NAMALWA (cell line): ENCODE measurements at places on chromosomes 11 and 22.

DNA sequence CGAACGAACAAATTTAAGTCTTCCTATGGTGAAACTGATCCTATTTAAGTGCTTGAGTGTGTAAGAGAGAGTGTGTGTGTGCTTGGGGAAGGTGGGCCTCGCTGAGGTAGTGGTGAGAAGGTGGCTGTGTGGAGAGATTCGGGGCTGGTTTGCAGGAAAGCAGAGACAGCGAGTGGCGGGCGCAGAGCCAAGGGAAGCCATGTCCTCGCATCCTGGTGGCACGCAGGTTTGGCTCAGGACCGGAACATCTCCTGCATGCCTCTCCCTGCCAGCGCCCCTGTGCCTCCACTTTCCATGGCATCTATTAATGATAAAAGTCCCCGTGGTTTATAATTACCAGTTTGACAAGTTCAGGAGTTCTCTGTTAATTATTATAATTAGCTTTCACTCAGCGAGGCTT is 383.1 kb upstream of the CADM1 start:
- DNase-seq, result no peak

DNA sequence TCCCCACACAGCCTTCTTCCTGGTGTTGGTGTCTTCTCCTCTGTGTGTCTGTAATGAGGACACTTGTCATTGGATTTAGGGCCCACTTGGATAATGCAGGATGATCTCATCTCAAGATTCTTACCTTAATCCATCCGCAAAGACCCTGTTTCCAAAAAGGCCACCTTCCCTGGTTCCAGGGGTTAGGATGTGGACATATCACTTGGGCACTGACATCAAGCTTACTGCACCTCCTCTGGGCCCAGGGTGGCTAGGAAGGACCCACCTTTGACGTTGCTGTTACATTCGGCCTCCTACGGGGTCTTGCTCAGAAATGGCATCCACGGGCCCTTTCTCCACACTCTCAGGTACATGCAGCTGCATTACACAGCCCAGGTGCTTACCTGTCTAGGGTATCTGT is 535.9 kb downstream of the BRD1 start:
- DNase-seq, result no peak

- DNase-seq, result no peak
Observed at GRCh38 chr11:9953994-9954626, 290.2 kb downstream of the SWAP70 start.

DNA sequence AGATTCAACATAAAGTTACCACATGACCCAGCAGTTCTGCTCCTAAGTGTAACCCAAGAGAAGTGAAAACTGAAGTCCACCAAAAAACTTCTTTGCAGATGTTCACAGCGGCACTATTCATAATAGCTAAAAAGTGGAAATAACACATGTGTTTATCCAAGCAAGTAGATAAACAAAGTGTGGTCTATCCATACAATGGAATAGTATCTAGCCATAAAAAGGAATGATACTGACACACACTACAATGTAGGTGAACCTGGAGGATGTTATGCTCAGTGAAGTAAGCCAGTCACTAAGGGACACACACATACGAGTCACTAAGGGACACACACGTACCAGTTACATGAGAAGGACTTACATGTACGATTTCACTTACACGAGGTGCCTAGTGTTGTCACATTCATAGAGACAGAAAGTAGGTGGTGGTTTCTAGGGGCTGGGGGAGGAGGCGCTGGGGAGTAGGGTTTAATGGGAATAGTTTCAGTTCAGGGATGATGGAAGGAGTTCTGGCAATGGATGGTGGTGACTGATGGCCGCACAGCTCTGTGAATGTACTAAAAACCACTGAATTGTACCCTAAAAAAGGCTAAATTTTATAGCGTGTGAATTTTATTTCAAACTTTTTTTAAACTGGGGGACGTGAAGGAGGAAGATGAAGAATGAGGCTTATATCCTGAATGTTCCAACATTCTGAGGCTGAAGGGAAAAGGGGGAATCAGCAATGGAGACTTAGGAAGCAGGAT is 27.2 kb upstream of the COMT start:
- DNase-seq, result no peak

DNA sequence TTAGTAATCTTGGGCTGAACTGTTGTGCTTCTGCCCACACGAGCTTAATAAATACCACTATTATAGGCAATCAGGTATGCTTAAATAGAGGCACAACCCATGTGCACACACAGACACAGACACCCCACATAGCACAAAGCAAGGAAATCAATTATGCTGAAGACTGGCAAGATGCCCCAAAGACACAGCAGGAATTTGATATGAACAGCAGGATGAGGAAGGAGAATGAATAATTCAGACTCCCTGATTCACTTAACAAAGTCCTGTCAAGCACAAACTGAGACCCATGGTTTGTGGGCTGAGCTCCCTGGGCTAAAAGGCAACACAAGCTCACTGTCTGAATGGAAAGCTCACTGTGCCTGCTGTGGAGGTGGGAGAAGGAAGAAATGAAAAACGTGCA is 42.5 kb downstream of the RBFOX2 start:
- no peak for DNase-seq

GRCh38 chr11:16027621-16028020 is 328.7 kb downstream of the SOX6 start:
- no peak for DNase-seq

GRCh38 chr11:77035580-77035979 is 1.4 kb downstream of the B3GNT6 start:
- DNase-seq, result no peak

DNA sequence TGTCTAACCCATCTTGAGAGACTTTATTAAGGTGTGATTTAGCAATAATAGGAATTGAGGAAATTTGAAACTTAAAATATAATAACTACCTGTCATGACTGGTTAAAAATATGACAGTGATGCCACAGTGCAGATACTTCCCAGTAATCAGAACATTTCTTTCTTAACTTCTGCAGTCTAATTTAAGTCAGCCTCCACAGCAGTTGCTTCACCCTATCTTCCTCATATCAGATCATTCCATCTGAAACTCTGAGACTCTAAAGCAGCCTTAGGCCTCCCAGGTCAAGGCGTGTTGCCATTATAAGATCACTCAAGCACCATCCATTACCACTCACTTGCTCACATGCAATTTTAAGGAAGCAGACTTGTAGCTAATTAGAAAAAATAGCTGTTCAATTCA is 302.2 kb downstream of the AASDHPPT start:
- DNase-seq, result no peak

- no peak for DNase-seq
Observed at GRCh38 chr22:44086271-44087088, 62.4 kb downstream of the PARVB start.

- no peak for DNase-seq
Observed at GRCh38 chr11:75163921-75164849, 13.3 kb downstream of the SLCO2B1 start.

DNA sequence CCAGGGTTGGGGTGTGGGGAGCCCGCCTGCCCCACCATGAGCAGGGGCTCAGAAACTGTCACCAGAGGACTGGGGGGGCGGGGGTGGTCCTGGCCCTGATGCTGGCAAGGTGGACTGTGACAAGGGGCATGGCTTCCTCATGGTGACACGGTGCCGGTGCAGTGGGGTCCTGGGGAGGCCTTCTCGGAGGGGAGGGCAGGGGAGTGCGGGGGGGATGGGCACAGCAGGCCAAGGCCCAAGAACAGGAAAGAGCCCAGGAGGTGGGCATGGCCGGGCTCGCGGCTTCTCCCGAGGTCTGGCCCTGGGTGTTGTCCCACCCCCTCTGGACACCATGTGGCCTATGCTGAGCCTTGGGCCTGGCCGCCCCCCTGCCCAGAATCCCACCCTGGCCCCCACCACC is 47.2 kb downstream of the MOB2 start:
- DNase-seq, result no peak

- DNase-seq, result no peak
Observed at GRCh38 chr22:37449331-37450001, 22.2 kb upstream of the ELFN2 start.

GRCh38 chr11:105878510-105878909 is 143.5 kb downstream of the MSANTD4 start:
- no peak for DNase-seq

DNA sequence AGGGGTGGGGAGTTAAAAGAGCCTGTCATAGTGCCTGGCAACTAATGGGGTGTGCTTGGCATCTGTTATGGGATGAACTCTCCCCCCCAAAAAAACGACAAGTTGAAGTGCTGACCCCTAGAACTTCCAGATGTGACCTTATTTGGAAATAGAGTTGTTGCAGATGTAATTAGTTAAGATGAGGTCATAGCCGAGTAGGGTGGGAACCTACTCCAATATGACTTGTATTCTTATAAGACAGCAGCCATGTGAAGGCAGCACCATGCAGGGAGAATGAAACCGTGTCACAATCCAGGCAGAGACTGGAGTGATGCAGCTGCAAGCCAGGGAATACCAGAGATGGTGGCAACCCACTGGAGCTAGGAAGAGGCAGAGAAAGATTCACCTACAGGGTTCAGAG is 394.5 kb downstream of the TENM4 start:
- DNase-seq, result no peak

- DNase-seq, result peak; percentile 72
Observed at GRCh38 chr22:24230911-24231656, 13.8 kb downstream of the GGT5 start.

DNA sequence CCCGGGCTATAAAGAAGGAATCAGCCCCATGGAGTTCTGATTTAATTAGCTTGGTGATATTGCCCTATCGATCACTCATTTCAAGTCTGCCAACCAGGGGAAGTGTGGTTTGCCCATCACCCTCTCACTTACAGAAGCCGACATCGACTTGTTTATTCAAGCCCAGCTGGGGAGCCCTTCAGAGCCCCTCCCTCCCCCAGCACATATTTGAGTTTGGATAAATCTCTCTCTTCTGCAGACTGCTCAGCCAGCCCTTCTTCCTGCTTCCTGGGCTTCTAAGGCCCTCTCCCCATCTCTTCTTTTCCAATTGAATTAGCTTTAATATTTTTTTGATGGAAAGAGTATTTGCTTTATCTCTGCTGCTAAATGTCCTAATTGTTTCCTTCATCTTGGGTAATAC is 299.0 kb downstream of the MIAT start:
- no peak for DNase-seq

- DNase-seq, result no peak
Observed at GRCh38 chr11:125443767-125444311, 52.2 kb downstream of the FEZ1 start.

- no peak for DNase-seq
Observed at GRCh38 chr11:6817694-6818093, 18.2 kb upstream of the OR6A2 start.
